ENCODE measurements at places on chromosomes 3 and 15. TPM values are rescaled to one million over a fixed set of nuclear protein-coding genes. Genes with fewer than 3 reads are reported as not detected.

- DNase-seq: no peak
- no peaks in the 10 kb centered on the region for H3K36me3 ChIP-seq
- no peak overlapping the region for H3K4me3 ChIP-seq
Observed at GRCh38 chr3:182136008-182136910, 424.5 kb downstream of the SOX2 start.

GRCh38 chr15:27983496-27983895, 115.6 kb downstream of the OCA2 start:
- H3K4me1 ChIP-seq: no peaks in the 10 kb centered on the region
- H3K27me3 ChIP-seq: no peaks in the 10 kb centered on the region
- no peaks in the 10 kb centered on the region for H3K36me3 ChIP-seq
- no peak for DNase-seq
- H3K4me3 ChIP-seq: no peak overlapping the region
- H3K27ac ChIP-seq: no peak overlapping the region

GRCh38 chr15:40055576-40056293, 16.8 kb upstream of the SRP14 start:
- DNase-seq: no peak
- no peaks in the 10 kb centered on the region for H3K27me3 ChIP-seq

Gene ULK3
- total RNA-seq: 27.8 TPM

Gene GOLGA6A
- not detected for total RNA-seq
